ENCODE measurements at places on chromosomes 6 and 20.

DNA sequence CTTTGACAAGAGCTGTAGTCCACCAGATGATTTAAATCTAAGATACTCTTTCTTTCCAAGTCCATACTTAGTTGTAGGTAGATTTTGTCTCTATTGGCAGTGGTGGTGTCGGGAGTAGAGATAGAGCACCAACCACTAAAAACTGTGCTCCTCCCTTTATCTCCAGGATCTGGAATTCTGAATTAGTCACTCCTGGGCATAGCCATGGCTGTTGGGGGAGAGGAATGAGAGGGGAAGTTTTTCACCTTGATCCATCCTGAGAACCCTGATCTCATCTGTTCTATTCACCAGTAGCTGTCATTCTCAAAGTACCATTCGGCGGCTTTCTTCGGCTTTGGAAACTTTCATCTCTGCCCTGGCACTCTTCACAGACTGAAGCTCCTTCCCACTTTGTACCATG is 35.6 kb upstream of the NKX2-4 start:
- DNase-seq: no peak

GRCh38 chr20:4855555-4855954 is 133.8 kb downstream of the PRND start:
- no peak for DNase-seq

- DNase-seq: peak; percentile 28
These were observed 30.8 kb upstream of the COL19A1 start for GRCh38 chr6:69835414-69836179.

- DNase-seq: no peak
These were observed 31.3 kb downstream of the KLHL31 start for GRCh38 chr6:53634184-53634631.

- DNase-seq: no peak
These were observed 211.9 kb downstream of the GMPR start for GRCh38 chr6:16450285-16450684.

- DNase-seq: no peak
These were observed 60.2 kb downstream of the EZR start for GRCh38 chr6:158758941-158759479.

DNA sequence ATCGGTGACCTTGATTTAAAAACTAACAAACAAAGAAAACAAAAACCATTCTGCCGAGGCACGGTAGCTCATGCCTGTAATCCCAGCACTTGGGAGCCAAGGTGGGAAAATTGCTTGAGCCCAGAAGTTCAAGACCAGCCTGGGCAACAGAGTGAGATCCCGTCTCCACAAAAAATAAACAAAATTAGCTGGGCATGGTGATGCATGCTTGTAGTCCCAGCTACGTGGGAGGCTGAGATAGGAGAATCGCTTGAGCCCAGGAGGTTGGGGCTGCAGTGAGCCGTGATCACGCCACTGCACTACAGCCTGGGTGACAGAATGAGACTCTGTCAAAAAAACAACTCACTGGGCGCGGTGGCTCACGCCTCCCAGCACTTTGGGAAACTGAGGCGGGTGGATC is 48.2 kb upstream of the TFAP2A start:
- no peak for DNase-seq

- peak; percentile 94 for DNase-seq
These were observed 16.6 kb upstream of the CCDC167 start for GRCh38 chr6:37516076-37516919.

- DNase-seq: no peak
These were observed 17.1 kb upstream of the HIVEP1 start for GRCh38 chr6:11994875-11995461.

DNA sequence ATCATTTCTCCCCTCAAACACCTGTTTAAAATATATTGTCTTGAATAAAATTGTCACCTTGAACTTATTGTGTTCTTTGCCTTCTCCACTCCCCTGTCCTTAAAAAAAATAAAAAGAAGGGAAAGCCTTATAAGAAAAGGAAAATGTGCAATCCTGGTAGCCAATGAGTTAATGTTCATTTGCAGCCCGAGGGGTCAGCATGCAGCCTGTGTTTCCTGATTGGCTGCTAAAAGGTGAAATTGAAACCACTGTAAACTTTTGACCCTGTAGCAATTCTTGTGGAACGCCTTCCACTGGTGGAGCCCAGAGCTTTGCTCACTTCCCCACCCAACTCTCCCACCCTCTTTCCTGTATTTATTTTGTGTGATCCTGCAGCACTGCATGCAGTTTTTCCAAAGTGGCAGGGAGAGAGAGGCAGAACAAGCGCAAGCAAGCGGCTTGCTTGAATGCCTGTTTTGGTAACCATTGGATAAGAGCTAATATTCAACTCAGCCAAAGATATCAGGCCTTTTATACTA is 74.9 kb downstream of the NCOA3 start:
- peak; percentile 37 for DNase-seq

DNA sequence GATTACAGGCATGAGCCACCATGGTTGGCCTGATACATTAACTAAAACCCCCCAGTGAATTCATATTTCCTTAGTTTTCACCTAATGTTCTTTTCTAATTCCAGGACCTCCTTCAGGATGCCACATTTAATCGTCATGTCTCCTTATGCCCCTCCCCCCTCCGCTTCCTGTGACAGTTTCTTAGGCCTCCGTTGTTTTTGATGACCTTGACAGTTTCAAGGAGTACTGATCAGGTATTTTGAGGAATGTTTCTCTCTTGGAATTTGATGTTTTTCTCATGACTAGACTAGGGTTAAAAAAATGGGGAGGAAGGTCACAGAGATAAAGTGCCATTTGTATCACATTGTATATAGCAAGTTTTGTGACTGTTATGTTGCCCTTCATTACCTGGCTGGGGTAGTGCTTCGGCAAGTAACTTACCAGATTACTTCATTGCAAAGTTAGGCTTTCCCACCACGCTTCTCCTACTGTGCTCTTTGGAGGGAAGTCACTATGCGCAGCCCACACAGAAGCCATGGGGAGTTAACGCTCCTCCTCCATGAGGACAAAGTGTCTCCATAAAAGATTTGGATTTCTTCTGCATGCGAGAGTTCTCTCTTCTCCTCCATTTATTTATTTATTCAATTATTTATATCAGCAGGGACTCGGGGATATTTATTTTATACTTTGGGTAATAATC is 99.5 kb downstream of the NCR2 start:
- no peak for DNase-seq

- DNase-seq: peak; percentile 25
These were observed 66.0 kb downstream of the ZBTB2 start for GRCh38 chr6:151325075-151326050.

GRCh38 chr6:109922851-109923250 is 55.3 kb upstream of the GPR6 start:
- DNase-seq: no peak

DNA sequence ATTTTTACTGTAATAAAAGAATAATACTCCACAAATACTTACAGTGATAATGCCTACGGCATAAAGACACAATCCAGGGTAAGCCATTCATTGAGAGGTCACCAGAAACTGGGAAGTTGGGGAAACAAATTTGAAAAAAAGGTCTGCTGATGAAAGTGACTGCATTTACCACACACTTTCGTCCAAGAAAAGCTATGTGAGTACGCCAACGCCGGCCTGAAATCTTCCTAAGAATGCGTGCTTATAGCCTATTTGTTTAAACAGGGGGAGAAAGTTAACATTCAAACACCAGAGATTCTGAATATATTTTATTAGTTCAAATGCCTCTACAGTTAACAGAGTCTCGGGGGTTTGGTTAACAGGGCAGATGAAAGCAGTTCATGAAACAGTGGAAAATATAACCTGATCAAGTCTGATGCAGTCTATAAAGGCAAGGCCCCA is 657 bp upstream of the LTV1 start:
- no peak for DNase-seq

DNA sequence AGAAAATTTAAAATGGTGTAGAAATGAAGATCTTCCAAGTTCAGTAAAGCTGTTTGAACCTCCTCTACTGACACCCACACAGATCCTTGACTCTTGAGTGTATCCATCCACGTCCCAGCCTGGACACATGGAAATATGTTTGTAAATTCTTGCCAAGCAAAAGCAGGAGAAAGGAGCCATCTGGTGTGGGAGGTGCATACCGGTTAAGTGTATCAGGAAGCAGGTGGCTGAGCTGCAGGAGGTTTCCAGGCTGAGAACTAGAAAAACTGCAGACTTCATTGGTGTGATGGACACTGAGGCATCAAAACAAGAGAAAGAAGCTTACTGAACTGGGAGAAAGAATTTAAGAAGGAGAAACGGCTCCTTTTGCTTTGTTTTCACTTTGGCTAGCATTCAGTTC is 229.9 kb upstream of the GRIK2 start:
- no peak for DNase-seq

DNA sequence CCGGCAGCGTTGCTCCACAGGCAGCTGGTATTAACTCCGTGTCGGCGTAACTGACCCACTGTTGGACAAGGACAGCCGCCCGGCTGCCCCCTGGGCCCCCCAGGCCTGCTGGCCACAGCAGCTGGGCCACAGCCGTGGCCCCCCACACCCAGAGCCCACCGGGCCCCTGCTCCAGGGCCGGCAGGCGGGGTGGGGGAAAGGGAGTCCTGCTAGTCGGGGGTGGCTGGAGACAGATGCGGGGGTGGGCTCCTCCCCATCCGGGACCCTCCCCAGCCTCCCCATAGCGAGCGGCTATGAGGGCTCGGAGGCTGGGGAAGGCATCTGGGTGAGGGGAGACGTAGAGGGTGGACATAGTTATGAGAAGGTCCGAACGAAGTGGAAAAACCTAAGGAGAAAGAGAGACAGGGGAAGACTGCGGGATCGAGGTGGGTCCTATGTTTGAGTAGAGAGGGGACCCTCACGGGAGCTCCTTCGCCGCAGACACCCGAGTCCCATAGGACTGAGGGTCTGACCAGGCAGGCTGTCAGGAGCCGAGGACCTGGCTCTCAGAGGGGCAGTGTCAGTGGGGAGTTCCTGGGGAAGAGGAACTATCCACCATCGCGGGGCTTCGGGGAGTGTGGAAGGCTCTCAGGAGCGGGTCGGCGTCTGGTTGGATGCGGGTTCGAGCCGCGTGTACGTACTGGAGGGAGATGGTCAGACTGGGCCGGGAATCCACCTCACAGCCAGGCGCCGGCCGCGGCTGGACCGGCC is 511 bp downstream of the VARS1 start:
- DNase-seq: no peak

- no peak for DNase-seq
These were observed 13.3 kb upstream of the ZNFX1 start for GRCh38 chr20:49291200-49291599.

DNA sequence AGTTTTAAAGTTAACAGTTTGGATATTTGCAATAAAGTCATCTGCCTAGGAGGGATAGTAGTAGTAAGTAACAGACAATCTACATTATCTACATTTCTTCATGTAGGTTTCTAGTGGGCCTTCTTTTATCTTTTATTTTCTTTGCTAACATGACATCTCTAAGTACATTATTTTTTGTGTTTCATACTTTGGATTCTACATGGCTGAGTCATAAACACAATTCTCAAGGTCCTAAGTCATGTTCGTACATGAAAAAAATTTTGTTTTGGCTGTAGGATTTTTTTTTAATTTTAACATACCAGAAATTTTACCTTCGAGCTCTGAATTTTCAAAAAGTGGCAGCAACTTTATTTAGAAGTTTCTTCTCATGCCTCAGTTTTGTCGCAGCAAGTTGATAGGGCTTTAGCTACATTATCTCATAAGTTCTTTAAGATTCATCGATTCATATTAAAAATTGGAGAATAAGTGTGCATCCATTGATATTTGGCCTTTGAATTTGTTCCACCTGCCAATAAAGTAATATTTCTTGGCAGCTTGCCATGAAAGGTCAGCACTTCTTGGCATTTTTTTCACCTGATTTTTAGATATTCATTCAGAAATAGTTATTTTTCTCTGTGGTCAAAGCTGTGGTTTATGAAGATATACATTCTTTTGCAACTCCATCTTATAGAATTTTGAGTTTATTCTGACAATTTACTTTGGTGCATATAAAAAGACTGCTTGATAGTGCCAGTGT is 146.2 kb downstream of the GRIK2 start:
- no peak for DNase-seq

DNA sequence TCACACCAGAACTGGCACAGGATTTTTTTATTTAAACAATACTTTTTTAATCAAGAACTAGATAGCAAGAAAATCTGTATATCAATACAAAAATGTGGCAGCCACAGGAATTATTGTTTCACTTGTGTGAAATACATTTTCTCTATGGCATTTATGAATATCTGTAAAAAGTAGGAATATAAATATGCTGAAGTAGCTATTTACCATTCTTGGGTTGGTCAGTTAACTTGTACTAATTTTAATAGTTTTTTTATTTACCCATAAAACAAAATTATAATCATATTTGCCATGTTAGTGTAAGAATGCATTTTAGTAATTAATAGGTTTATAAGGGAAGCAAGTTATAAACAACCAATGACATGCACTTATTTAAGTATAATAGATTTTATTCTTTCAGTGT is 31.4 kb upstream of the TMEM30A start:
- DNase-seq: no peak

GRCh38 chr6:23905133-23905815 is 220.7 kb upstream of the NRSN1 start:
- no peak for DNase-seq

- no peak for DNase-seq
These were observed 150.6 kb upstream of the AGPAT4 start for GRCh38 chr6:161424421-161424820.

DNA sequence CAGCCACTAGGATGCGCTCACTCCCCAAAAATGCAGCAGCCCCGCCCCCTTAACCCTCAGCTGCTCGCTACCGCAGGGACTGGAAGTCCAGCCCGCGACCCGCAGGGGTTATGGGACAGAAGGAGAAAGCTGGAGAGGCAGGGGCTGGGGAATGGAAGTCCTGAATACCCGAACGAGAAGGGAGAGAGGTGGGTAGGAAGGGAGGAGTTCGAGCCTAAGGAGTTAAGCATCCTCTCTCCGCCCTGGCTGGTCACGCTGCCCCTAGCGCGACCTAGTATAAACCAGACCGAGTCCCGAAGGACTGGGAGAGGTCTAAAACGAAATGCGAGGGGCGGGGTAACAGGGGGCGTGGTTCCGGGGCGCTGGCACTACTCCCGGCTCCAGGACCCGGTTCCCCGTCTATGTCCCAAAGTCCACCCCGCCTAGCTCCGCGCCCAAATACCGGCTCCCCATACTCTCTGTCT is 448 bp upstream of the DDAH2 start:
- DNase-seq: peak; percentile 88

DNA sequence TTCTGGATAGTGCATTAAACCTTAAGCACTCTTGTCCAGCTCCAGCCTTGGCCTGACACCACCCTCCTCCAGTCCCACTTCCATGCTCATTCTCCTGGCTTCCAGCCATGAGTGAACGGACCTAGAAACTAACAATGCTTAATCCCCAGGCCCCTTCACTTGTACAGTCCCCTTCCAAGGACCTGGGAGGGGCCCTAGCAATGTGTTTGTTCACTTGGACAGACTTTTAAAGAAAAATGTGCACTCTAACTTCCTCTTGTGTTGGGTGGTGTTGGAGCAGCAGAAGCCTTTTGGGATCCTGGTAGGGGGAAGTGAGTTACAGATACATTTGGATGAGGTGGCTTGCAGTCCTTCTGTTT is 48.9 kb upstream of the CCN6 start:
- no peak for DNase-seq

DNA sequence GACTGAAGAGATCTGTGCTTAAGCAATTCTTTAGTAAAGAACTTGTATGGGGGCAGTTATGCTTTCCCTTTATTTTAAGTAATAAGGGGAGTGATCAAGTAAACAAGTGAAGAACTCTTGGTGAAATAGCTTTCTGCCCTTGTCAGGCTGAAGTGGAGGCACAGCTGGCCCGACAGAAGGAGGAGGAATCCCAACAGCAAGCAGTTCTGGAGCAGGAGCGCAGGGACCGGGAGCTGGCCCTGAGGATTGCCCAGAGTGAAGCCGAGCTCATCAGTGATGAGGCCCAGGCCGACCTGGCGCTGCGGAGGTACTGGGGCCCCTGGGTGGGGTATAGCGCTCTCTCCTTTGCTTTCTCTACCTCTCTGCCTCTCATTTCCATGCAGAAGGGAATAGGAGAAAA is 143.3 kb downstream of the MYO6 start:
- DNase-seq: no peak
